Fibroblast of skin of scalp (primary cell): ENCODE measurements at places on chromosomes 6 and 20.
A peak's percentile ranks its signal among the peaks of the same experiment; 100 is the strongest.

GRCh38 chr6:84356907-84357306 is 129.5 kb upstream of the CEP162 start:
- no peak for DNase-seq

- DNase-seq = no peak
Measured at GRCh38 chr20:58765780-58766179, 73.2 kb downstream of the NPEPL1 start.

- DNase-seq = peak; percentile 22
Measured at GRCh38 chr20:5056801-5057599, 55.7 kb upstream of the SLC23A2 start.

DNA sequence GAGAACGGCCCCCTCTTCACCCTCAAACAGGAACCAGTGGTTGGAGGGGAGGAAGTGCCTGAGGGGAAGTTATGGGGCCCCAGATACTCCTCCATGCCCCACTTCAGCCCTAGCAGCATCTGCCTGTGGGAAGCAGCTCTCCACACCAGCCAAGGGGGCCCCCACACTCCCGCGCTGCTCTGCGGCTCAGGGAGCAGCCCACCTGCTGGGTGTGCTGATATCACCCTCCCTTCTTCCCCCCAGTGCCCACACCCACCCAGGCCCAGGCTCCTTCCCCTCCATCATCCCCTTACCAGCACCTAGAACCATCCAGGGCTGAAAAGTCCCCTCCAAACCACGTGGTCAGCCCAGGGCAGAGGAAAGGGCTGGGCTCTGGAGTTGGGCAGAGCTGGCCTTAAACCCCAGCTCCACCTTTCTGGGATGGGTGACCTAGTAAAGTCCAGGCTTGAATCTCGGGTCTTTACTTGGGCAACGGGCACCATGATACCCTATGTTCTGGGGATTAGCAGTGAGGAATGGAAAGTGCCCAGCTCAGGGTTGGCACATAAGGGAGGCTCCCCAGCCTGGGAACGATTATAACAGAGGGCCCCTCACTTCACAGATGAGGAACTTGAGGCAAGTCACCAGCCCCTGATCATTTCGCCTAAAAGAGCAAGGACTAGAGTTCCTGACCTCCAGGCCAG is 663 bp downstream of the LST1 start:
- DNase-seq = no peak

- DNase-seq = no peak
Measured at GRCh38 chr6:166281104-166281503, 27.1 kb downstream of the PRR18 start.

DNA sequence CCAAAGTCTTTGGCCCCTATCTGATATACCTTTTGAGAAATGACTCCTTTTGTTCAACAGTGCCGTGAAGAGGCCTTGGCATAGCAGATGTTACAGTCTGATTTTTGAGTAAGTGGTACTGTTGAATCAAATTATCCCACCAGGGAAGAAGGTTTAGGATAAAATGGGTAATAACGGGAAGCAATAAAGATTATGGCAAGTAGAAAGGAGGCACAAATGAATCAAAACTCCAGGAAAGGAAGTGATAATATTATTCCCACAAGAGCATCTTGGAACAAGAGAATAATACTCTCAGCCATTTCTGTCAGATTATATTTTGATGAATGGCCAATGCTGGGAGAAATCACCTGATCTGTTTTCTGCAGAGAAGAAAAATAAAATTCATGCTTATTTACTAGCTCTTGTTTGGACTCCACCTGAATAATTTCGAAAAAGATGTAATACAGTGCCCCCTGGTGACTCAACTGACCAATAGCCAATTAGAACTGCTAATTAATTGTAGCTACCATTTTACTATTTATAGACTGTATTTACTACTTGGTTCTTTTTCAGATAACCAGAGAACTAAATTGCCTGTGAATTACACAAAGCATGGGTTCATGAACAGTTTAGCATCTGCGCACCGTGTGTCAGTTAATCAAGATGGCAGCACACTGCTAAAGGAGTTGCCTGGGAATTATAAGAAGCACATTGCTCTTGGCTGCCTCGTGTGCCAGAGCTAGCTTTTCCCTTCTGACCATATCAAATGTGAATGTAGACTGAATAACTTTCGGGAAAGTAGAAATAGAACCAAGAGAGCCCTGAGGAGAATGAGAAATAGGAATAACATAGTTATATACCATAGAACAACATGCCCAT is 78.5 kb upstream of the TRDN start:
- peak; percentile 5 for DNase-seq

DNA sequence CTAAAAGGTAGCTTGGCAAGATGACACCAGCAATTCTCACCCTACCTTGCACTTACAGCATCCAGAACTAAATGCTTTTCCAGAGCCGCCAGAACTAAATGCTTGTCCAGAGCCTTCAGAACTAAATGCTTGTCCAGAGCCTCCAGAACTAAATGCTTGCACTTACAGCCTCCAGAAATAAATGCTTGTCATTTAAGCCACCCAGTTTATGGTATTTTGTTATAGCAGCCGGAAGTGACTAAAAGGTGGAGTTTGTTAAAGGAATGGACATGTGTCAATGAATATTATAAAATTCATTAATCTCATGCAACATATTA is 133.5 kb downstream of the GPX5 start:
- no peak for DNase-seq

- no peak for DNase-seq
Measured at GRCh38 chr20:12914804-12915203, 94.0 kb upstream of the SPTLC3 start.

GRCh38 chr6:101907356-101908217 is 514.1 kb downstream of the GRIK2 start:
- peak; percentile 7 for DNase-seq

GRCh38 chr20:23533161-23533560 is 35.1 kb downstream of the CST9L start:
- no peak for DNase-seq

DNA sequence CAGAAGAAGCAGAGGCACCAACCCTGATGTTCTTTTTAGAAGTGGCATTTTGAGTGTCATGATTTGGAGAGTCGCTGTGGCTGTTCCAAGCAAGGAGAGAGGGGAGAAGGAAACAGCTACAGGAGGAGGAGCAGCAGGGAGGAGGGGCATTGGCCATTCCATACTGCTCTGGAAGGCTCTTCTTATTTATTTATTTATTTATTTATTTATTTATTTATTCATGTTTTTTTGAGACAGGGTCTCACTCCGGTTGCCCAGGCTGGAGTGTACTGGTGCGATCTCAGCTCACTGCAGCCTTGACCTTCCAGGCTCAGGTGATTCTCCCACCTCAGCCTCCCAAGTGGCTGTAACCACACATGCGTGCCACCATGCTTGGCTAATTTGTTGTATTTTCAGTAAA is 178.3 kb upstream of the PROKR2 start:
- DNase-seq = no peak

DNA sequence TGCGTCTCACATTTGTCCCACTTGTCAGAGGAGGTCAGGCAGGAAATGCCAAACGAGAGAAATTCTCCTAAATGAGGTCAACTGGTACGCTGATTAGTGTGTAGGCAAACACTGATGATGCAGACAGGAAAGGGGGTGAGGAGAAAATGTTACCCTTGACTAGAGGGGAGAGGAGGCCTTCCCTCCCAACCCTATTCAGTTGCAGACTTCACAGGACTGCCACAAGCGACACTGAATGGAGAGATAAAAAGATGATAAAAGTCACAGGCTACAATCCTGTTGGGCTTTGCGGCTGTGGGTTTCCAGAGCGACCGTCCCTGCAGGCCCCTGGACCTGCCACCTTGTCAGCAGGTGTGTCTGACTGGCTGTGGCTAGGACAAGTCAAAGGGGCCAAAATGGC is 569.4 kb downstream of the CDH26 start:
- DNase-seq = no peak
